NCI-H1048 (cell line): ENCODE measurements at places on chromosomes 4 and X.

DNA sequence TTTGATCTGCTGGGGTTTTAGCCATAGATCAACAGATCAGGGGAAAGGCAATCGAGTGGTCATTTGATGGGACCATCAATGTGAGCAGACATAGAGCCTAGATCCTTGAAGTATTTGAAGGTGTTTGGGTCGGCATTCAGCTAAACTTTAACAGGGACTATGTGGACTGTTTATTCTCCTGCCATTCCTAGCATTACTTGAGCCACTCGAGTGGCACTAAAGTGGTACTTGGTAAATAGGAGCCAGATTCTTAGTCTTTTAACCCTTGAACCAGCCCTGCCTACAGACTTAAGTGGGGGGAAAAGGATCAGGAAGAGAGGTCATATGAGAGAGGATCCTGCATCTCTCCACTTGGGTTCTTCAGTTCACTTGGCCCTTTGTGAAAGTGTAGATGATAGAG is 3.8 kb downstream of the MSN start:
- DNase-seq: no peak

GRCh38 chr4:138918169-138918869 is 97.3 kb upstream of the NOCT start:
- DNase-seq: no peak

DNA sequence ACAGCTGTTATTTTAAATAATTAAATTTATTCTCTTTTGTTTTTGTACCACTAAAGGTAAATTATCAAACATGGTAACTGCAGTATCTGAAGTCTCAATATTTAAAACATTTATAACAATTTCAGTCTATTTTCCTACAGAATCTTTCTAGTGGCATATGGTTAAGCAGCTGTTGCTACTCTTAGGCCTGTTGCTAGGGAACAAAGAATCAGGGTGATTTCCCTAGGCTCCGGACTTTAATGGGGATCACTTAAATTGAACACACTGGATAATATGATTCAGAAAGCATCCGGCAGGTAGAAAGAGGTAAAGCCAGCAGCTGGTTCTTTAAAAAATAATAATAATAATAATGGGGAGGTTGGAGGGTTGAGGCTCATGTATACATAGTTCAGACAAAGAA is 17.6 kb downstream of the FBXO8 start:
- DNase-seq: no peak

GRCh38 chrX:70411475-70411874 is 11.6 kb upstream of the GDPD2 start:
- DNase-seq: no peak

- DNase-seq: no peak
Measured at GRCh38 chr4:6497796-6498195, 25.4 kb upstream of the PPP2R2C start.

DNA sequence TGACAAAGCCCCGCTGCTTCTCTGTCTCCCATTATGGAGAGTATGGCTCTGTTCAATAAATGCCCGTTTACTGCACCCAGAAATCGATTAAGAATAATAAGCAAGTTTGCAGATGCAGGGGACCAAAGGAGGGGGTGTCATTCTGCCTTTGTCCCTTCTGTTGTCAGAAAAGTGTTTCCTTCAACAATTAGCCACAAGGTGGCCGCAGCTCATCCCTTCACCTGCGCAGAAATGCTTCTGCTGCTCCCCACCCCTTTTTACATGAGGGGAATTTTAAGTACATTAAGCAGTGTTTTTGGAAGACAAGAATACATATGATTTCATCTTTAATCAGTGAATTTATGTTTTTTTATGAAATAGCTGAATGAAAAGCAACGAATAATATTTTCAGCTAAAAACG is 175.6 kb upstream of the ARX start:
- no peak for DNase-seq

GRCh38 chr4:140427919-140428471 is 547 bp upstream of the CLGN start:
- no peak for DNase-seq

DNA sequence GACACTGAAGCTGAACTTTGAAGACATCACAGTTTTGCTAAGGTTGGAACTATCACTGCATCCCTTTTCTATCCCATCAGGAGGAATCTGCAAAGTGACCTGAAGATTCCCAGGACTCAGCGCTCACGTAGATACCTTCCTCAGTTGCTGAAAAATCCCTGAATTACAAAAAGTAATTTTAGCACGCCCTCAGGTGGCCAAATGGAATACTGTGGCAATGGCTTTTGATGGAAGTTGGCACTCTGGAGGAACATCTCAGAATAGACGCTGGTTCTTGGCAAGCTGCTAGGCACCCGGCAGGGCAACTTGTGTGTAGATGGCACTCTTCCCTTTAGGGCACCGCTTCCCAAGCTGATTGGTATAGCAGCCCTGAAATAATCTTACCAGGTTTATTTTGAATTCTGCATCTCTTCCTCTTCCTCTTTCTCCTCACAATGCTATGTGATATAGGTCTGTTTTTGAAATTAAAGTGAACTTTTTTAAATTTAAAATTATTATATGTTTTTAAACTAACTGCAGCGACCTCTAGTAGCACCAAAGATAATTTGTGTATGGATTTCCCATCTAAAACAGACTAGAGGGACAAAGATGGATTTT is 16.3 kb upstream of the ESX1 start:
- no peak for DNase-seq

DNA sequence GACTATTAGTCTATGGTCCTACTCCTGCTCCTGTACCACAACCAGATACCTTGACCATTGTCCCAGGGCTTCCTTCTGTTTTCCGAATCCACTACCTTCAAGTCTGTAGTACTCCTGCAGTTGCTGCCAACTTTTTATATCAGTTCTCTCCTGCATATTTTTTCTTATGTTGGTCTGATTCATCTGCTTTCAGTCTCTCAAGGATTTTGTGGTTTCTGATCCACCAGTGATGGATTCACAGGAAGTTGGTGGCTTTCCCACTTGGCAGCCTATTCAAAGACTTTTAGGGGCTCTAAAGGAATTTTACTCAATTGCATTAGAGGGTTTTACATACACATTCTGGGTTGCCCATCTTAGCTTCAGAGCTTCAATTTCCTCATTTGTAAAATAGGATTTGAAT is 23.6 kb downstream of the KIF4A start:
- no peak for DNase-seq
